Kidney tubule cell (primary cell): ENCODE measurements at places on chromosomes 2 and 18.

DNA sequence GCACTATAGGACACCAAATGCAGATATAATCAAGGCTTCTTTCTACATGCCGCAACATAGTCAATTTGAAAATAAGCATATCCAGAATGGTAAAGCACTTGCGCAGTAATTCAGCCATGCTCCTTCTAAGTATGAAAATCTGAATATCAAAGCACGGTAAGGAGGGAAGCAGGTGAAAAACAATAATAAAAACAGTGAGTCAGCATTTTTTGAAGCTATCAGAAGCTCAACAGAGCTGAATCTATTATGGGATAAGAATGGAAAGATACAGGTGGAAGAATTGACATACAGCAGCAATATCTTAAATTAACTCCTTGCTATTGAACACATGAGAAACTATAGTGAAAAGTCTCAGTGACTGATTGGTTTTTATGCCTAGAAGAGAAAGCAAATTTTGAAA, 266.3 kb downstream of the NRXN1 start:
- DNase-seq, result no peak

- DNase-seq, result no peak
Observed at GRCh38 chr18:49276680-49277079, 183.8 kb downstream of the DYM start.

- DNase-seq, result no peak
Observed at GRCh38 chr2:102485147-102485785, 12.2 kb downstream of the SLC9A4 start.

DNA sequence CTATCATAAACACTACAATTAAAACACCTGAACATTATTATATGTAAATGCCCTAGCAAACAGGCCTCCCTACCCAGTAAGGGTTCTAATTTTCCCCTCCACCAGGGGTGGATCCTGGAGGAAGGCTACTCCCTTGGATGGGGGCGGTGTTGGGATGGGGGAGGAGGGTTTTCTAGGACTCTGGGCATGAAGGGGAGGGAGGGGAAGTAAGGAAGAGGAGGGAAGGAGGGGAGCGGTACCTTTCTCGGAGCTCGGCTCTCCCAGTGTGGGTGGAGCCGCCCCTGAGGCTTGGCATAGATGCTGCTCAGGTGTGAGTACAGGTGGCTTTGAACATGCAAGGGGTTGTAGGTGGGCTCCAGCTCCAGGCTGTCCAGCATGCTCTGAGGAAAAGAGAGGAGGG, 5.4 kb downstream of the DOK1 start:
- DNase-seq, result no peak

- DNase-seq, result no peak
Observed at GRCh38 chr18:74530584-74530862, 3.8 kb upstream of the CNDP1 start.

GRCh38 chr2:10658041-10658913, 31.5 kb downstream of the NOL10 start:
- peak; percentile 93 for DNase-seq

GRCh38 chr2:172113617-172114016, 10.9 kb upstream of the DLX2 start:
- DNase-seq, result peak; percentile 47
